ENCODE measurements at places on chromosomes 11 and 22.

DNA sequence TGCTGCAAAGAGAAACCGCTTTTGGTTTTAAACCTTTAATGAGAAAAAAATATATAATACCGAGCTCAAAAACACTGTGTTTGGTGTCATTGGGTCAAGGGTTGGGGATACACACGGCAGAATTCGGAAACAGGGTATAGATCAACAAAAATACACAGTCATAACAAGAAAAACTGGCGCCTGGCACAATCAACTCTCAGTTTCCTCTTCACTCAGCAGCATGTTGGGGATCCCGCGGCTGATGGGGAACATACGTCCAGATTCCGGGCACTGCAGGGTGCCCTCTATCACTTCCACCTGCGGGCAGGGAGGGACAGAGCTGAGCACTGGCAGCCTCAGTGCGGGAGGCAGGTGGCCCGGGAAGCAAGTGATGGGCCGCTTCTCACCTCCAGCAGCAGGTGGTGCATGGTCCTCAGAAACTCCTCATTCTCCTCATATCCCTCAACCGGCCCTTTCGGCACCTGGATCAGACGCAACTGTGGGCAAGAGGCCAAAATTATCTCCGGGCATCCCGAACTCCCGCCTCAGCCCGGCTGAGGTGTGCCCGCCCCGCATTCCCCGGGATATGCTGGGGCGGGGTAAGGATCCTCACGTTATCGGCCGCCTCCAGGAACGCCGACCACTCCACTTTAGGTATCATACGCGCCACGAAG, 561 bp downstream of the TRMT112 start:
- DNase-seq: no peak

- no peak for DNase-seq
Observed at GRCh38 chr11:97607291-97608000, 1217.6 kb downstream of the JRKL start.

- no peak for DNase-seq
Observed at GRCh38 chr22:48192920-48193319, 1430.5 kb downstream of the TBC1D22A start.

- no peak for DNase-seq
Observed at GRCh38 chr11:129131316-129131715, 60.8 kb downstream of the ARHGAP32 start.

DNA sequence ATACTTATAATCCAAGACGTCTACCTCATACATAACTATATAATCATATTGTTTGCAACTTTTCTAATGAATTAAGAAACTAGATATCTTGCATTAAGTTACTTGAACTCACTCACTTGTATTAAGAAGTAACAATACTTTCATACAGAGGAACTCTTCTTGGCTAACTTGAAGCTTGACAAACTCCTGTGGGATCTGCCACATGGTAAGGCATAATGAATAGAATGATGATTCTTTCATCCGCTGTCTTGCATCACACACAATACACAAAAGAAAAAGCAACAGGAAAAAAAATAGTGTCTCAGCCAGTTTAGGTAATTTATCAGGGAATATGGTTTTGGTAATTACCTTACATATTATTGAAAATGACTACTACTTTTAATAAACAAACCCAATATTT, 79.8 kb downstream of the PGR start:
- DNase-seq: no peak

DNA sequence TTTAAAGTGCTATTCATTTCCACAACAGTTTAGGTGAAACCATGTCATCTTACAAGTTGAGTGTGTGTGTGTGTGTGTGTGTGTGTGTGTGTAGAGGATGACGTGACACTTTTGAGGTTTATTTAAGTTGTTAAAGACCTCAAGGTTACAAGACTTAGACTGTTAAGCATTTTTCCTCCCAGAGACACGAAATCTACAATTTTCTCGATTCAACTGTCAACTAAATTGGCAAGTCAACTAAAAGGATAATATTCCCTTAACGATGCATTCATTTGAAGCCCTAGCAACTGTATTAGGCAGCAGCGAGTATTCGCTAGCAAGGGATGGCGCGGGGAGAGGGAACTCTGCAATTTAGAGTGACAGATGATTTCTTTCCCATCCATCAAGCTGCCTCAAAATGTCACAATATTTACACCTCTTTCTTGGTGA, 17.6 kb upstream of the BDNF start:
- DNase-seq: no peak

- no peak for DNase-seq
Observed at GRCh38 chr11:73374151-73374550, 2.0 kb upstream of the RELT start.

- no peak for DNase-seq
Observed at GRCh38 chr11:12848413-12848812, 160.7 kb upstream of the RASSF10 start.

DNA sequence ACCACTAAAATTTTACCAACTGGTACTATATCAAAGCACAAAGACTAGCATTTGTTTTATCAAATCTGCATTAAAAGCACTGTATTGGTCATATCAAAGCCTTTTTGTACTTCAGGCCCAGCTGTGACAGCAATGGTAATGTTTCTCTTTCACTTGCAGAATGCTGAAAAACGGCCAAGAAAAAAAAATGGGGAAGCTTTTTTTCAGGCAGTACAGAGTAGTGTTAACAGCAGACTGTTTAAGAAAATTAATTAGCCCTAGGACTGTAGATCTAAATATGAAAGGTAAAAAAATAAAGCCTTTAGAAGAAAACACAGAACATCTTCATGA, 33.3 kb downstream of the DENND5A start:
- DNase-seq: peak; percentile 37

- DNase-seq: no peak
Observed at GRCh38 chr11:103222806-103223205, 113.6 kb downstream of the DYNC2H1 start.

Data from left renal cortex interstitium (tissue), 4 donors.